Left hindlimb (tissue), 1 donor: ENCODE measurements at places on chromosomes 16 and 17.
A peak's percentile ranks its signal among the peaks of the same experiment; 100 is the strongest.

GRCh38 chr17:78802459-78802858 is 20.4 kb upstream of the CYTH1 start:
- DNase-seq, result peak; percentile 17

- DNase-seq, result no peak
These were observed 158.9 kb downstream of the CA10 start for GRCh38 chr17:51999654-52000053.

DNA sequence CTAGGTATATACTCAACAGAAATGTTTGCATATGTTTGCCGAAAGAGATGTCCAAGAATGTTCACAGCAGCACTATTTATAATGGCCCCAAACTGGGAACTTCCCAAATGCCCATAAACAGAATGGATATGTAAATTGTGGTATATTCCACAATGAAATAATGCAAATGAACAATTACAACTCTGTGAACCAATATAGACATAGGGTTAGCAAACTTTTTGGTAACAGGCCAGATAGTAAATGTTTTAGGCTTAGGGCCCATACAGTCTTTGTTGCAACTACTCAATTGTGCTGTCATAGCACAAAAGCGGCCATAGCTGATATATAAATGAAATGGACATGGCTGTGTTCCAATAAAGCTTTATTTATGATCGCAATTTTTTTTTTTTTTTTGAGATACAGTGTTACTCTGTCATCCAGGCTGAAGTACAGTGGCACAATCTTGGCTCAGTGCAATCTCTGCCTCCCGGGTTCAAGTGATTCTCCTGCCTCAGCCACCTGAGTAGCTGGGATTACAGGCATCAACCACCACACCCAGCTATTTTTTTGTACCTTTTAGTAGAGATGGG is 16.5 kb downstream of the XYLT1 start:
- DNase-seq, result no peak

DNA sequence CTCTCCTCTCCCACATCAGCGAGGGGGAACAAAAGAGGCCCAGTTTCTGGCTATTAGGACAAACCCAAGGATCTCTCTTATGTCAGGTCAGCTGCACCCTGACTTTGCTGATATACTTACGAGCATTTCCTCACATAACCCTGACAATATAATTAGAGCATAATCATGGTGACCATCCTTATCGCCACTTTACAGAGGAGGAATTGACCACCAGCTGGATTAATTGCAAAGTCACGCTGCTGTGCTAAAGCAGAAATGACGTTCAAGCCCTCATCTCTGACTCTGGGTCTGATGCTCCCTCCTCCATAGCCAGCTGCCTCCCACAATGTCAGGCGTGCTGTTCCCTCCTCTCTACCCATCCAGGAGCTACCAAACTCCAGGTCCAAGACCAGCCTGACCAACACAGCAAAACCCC is 42.6 kb downstream of the TRARG1 start:
- DNase-seq, result no peak

- DNase-seq, result no peak
These were observed at the start of gene ROGDI for GRCh38 chr16:4801962-4802658. ROGDI (minus strand) TSS chr16:4802633; CDS start chr16:4802571, 62 bp downstream.

DNA sequence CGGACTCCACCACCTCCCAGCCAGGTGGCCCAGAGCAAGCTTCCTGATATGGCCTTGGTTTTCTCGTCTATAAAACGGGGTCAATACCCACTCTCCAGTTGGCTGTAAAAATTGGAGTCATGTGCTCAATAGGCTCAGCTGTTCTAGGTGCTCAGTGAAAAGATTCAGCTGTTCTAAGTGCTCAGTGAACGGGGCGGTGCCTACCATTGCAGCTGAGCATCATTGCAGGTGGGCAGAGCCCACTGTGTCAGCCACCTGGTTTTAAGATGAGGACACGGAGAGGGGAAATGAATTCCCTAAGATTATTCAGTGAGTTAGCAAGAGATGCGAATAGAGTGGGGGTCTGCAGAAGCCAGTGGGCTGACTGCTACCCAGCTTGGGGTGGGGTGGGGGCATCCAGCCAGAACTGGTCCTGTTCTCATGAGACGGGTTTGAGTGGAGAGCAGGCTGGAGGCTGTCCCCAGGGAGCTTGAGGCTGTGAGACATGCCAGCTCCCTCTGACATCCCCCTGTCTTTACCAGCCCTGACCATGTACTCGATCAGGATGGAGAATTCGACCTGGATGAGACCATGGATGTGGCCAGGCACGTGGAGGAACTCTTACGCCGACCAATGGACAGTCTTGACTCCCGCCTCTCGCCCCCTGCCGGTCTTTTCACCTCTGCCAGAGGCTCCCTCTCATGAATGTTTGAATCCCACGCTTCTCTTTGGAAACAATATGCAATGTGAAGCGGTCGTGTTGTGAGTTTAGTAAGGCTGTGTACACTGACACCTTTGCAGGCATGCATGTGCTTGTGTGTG is 21.9 kb downstream of the STAT5A start:
- DNase-seq, result no peak

DNA sequence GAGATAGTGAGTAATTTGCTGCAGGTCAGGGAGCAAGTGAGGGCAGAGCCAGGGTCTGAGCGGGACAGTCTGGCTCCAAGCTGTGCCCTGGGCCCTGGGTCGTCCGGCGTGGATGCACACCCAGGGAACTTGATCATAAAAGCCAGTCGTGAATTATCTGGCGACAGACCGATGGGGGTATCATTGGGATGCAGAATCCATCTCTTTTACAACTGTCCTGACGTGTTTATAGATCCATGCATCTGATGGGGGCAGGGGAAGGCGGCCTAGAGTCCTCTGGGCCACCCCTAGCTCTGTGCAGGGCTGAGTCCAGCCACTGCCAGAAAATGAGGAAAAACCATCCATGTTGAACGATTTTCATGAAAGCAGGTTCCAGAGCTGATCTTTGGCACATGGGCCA is 332.8 kb downstream of the C16orf95 start:
- DNase-seq, result no peak

- DNase-seq, result no peak
These were observed 10.2 kb downstream of the DLX3 start for GRCh38 chr17:49984776-49985175.

DNA sequence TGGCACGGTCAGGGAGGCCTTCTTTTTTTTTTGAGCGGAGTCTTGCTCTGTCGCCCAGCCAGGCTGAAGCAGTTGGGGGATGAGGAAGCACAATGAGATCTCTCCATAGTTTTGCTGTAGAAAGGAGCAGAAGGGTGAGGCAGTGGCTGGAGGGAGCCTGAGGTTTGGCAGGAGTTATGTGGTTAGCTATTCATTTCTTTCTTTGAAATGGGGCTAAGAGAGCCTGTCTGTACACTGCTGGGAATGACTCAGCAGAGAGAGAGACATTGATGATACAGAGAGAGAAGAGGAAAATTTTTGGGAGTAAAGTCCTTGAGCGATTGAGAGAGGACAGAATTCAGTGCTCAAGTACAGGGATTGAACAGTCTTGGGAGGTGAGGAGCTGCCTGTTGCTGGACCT is 22.1 kb downstream of the NOS2 start:
- DNase-seq, result no peak

DNA sequence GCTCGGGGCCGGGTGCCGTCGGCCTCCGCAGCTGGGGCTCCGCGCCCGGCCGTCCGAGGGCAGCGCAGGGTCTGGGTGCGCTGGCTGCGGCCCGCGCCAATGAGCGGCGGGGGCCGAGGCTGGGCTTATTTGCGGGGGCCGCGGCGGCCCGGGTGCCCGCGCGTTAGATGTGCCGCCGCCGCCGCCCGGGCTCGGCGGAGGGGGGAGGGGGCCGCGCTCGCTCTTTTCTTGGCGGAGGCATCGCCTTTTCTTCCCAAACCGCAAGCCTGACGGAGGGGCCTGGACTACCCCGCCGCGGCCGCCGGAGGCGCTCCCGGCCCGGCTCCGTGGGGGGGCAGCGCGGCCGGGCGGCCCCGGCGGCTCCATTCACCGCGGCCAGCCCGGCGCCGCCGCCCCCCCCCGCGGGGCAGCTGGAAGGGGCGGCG is at the start of gene NOTUM:
NOTUM (minus strand) TSS at position 101 of the 425 bp plus-strand sequence. CDS start 278 bp downstream, outside the sequence.
- no peak for DNase-seq

GRCh38 chr17:31297090-31297489 is at the start of gene OMG:
OMG (minus strand) TSS chr17:31297239; CDS start chr17:31296331, 908 bp downstream.
- DNase-seq, result no peak

DNA sequence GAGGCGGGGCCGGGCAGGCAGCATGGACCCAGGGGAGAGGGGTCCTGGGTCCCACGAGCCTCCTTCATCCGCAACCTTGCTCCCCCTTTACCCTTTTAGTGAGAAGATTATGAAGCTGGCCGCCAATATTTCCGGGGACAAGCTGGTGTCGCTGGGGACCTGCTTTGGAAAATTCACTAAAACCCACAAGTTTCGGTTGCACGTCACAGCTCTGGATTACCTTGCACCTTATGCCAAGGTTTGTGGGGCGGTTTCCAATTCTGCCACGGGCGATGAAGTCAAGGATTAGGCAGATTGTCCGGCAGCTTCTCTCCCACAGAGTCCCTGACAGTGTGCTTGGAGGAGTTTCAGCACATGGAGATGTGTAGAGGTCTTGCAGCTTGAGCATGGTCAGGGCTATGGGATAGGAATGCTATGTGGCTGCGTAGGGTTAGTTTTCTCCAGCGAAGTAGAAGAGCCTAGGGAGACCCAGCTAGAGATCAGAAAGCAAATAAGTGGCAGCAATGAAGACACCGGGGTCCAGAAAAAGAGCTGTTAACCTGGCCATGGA is 598 bp downstream of the NIP7 start:
- no peak for DNase-seq

DNA sequence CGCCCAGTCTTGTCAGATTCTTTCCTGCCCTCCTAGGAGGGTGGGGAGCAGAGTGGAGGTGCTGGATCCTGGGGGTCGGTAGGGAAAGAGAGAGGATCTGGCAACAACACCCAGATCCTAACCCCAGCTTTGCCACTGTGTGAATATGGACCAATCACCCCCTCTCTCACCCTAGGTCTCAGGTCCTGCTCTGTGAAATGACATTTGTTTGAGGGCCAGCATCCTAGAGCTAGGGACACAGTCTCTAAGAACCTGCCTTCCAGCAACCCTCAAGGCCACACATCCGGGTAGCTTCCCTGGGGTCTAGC is 28.4 kb upstream of the MAP3K14 start:
- DNase-seq, result no peak

DNA sequence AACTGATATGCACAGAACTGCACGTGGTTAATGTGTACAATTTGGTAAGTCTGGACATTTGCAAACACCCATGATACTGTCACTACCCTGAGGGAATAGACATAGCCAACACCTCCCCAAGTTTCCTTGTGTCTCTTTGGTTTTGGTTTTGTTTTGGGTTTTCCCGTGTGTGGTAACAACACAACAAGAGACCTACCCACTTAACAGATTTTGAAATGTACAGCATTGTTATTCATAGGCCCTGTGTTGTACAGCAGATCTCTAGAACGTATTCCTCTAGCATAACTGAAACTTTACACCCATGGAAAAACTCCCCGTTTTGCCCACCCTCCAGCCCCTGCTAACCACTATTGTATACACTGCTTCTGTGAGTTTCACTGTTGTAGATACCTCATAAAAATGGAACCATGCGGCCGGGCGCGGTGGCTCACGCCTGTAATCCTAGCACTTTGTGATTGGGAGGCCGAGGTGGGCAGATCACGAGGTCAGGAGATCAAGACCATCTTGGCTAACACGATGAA is 76.3 kb upstream of the TBC1D3K start:
- DNase-seq, result no peak

DNA sequence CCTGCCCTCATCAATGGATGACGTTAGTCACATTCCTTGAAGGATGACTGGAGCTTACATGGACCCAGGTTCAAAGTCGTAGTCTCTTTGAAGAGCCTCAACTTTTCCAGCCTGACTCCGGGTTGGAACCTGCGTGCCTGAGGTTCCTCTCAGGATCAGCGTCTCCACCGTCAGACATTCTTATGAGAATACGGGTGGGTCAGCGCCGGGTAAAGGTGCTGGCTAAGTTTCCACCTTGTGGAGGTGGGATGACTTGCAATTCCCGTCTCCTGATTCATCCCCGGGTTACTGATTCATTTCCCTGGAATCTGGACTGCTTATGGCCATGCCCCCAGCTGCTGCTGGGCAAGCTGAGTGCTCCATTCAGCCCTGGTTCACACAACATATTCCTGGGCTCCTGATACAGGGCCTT is 38.9 kb upstream of the CMIP start:
- no peak for DNase-seq

- no peak for DNase-seq
These were observed 36.5 kb downstream of the PIPOX start for GRCh38 chr17:29079433-29079832.

DNA sequence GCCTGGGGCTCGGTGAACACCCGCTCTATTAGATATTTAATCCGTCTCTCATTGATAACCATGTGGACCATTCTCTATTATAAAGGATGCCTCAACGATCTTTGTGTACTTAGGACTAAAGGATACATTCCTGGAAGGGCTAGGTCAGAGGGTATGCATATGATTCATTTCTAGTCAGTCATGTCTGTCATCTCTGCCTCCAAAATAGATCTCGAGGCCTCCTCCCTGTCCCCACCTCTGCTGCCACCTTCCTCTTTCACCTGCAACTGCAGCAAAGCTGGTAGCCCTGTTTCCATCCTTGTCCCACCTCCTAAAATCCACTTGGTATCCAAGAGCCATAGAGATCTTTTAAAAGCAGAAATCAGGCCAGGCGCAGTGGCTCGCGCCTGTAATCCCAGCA is 121.5 kb downstream of the KATNIP start:
- DNase-seq, result no peak

DNA sequence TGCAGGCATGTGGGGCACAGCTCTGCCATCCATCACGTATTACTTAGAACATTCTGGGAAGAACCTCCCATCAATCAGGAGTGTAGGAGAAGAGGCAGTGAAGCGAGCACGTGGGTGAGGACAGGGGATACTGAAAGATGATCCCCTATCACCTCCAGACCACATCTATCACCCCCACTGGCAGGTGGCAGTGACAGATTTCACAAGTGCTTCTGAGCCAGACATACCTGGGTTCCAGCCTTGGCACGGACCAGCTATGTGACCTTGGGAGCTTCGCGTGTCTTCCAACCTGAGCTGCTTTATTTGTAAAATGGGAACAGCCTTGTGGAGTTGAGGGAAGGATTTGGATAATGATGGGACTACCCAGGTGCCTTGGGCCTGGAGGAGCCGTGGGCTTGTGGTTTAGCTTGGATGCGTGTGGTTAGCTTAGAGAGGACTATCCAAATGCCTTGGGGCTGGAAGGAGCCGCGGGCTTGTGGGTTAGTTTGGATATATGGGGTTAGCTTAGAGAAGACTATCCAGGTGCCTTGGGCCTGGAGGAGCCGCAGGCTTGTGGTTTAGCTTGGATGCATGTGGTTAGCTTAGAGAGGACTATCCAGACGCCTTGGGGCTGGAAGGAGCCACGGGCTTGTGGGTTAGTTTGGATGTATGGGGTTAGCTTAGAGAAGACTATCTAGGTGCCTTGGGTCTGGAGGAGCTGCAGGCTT is 206.4 kb downstream of the ENGASE start:
- no peak for DNase-seq

DNA sequence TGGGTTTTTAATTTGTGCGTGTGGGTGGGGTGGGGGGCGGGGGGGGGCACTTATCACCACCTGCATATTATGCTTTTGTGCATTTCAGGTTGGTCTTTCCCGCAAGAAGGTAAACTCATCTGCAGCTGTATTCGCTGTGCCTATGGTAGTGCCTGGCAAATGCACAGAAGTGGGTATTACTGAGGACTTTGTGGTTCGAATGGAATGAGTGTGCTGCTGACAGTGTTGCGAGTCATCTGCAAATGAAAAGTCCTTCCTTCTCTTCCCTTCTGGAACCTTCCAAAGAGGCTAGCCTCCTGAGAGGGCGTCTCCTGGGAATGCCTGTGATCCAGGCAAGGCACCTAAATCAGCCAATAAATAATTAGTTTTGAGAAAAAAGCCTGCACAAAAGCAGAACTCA is 532.9 kb downstream of the MAF start:
- no peak for DNase-seq
